ENCODE measurements at places on chromosomes 2 and 18.

DNA sequence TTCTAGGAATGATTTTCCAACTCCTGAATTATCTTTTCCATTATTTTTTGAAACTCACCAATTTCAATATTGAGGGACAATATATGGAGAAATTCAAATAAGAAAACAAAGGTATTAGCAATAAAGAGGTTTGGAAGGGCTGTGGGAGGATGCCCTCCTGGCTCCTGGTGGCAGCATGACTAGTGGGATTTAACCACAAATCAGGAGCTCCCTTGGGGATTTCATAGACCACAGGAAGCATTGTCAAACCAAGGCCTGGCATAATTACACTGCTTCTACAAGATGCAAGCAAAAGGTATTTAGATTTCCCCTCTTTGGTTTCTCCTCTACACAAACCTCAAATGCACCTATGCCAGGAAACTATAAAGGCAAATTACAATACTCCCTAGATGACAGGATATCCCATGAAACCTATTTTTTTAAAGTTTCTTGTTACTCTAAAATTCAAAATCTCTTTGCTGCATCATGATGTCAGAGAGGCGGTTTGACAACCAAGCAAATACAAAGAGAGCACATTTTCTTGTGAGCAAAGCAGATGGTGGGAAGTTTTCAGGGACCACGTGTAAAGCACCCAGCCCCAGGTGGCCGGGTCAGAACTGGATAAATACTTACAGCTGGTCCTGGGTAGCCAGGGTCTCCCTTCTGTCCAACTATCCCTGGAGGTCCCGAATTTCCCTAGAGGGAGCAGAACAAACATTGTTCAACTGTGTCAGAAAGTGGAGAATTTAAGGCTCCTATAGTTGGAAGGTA, 67.9 kb downstream of the COL6A3 start:
- DNase-seq, result no peak

- DNase-seq, result no peak
Measured at GRCh38 chr2:16617282-16618266, 48.1 kb downstream of the CYRIA start.

GRCh38 chr2:119794237-119794636, 34.5 kb downstream of the PTPN4 start:
- DNase-seq, result no peak

DNA sequence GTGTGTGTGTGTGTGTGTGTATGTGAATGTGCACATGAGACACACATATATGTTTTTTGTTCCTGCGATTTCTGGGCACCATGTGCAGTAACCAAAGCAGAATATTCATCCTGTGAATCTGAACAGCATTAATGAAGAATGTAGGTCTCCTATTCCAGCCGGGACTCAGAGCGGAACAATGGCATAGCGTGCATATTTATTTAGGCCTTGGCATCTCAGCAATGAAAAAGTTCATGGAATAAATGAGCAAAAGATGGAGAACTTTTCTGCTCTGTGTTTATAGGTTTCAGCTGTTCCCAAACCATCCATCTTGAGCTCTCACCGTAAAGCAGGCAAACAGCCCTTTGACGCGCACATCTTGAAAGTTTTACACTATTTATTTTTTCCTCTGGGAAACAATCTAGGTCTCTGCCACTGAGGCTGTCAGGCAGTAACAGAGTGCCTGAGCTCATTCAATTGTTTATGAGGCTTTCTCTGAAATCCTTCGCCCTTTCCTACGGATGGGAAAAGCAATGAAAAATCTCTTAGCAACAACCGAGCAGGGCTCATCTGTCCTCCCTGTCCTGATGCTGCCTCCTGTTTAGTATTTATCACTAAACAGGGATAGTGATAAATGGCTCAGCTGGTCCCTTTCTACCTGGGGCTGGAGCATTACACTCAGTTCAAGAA, 146.2 kb upstream of the MSH6 start:
- no peak for DNase-seq

DNA sequence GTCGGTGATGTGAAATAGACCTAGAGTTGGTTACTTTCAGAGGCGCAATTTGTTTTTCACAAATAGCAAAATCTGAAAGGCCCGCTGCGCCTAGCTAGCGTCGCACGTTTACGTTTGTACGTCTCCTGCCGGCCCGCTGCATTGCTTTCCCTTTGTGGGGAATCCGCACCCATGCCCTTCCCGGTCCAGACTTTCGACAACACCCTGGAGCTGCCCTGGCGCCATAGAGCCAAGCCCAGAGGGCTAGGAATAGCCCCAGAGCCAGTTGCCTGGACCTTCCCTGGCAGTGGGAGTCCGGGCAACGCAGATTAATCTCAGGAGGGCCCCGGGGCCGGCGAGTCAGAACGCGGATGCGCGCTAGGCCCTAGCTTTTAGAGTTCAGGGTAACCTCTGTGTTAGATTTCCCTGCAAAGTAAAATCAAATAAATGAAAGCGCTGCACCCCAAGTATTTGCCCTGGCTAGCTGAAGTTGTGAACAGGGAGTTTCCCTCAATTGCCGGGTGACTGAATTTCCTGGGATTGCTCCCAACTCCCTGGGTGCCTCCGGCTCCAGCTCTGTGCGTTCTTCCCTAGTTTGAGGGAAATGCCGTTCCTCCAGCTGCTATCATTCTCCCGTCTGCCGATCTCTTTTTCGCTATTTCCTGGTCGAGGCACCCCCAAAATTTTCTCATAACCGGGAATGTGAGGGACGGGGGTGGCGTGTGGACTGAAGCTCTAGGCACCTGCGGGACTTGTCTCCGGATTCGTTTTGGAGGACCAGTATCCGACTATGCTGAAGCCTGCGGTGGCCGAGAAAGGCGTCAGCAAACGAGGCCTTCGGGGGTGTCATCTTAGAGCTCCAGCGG, 1.2 kb upstream of the EN1 start:
- DNase-seq, result no peak

DNA sequence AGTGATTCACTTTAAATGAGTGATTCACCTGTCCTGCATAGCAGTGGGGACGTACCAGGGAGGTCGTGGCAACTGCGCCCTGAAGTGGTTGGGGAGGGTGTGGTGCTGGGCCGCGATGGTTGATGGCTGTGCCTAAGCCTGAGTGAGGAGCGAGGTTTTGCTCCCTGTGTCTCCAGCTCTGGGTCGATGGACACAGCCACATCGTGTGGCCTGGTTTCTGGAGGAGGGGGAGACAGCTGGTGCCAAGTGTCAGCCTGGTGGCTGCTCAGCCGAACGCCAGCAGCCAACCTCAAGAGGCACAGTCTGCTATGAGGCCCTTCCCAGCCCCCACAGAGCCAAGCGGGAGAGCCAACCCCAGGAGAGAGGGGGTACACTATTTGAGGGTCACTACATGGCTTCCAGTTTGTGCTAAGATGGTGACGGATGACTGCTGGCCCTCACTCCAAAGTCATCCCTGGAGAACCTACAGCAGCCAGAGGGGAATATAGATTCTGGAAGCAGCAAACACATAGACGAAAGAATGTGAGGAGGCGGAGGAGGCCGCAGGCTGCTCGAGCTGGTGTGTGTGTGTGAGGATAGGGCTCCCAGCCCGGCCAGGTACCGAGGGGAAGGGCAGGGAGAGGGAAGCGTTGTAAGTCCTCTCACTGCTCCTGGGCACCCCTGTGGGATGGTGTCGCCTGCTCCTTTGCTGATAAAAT, 58.6 kb upstream of the OTOF start:
- no peak for DNase-seq

DNA sequence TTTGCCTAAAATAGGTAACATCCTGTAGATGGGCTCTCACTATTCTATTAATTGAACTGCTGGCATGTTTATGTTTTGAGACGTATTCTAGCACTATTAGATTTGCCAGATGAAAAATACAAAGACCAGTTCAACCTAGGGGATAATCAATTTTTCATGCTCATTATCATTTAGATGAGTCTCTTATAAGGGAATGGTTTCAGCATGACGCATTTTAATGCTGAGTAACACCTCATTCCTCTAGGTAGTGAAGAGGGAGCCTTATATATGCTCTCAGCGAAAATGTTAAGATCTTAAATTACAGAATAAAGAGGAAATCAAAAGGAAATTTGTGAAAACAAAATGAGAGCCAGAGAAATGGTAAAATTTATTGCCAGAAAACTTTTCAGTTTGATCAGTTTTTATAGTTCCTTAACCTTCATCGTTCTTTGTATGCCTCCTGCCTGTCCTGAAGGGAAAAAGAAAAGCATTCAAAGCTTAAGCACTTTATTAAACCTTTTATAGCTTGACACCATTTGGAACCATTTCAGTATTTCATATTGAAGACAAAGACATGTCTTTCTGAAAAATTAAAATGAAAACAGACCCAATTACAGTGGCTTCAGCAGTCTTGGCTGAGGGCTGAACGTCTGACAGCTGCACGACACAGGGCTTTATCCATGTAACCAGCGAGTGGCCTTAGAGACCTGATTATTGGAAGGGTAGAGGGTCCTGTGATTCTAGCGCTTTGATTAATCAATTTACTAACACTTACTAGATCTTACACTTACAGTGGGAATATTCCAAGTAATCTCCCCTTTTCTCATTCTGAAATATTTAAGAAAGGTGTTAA, 112.8 kb downstream of the ADCYAP1 start:
- DNase-seq, result no peak

GRCh38 chr2:234564699-234565098, 67.8 kb upstream of the ARL4C start:
- no peak for DNase-seq

DNA sequence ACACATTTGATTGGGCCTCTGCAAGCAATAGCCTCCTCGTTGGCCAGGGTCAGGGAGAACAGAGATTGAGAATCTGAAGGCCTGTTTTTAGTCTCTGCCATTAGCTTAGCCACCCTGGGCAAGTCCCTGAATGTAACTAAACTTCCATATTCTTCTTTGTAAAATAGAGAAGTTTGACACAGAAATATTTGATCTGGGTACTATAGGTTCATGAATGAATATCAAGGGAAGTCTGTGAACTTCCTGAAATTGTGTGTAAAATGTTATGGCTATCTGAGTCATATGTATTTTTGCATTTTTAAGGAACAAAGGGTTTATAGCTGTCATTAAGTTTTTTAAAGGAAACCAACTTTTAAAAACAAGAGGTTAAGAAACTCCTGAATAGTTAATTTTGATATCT, 23.2 kb downstream of the RND3 start:
- no peak for DNase-seq

DNA sequence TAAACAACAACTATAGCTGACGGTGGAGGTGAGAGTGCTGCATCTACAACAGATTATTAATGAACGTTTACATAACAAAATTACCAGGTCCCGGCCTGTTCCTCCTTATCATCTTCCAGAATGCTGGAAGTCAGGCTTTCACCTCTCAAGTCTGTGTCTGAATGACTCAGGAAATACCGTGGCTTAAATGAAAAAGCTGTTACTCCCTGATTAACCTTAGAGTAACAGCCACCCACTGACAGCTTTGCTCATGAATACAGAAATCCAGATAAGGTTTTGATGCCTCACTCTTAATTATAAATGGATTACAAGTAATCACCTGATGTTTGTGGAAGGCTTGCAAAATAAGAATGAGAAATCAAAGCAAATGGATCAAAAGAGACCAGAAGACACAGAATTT, 885.3 kb upstream of the CELF4 start:
- DNase-seq, result no peak

GRCh38 chr18:39276764-39277163, 1711.2 kb upstream of the CELF4 start:
- no peak for DNase-seq

- no peak for DNase-seq
Measured at GRCh38 chr18:75360215-75360614, 67.3 kb downstream of the SMIM21 start.

DNA sequence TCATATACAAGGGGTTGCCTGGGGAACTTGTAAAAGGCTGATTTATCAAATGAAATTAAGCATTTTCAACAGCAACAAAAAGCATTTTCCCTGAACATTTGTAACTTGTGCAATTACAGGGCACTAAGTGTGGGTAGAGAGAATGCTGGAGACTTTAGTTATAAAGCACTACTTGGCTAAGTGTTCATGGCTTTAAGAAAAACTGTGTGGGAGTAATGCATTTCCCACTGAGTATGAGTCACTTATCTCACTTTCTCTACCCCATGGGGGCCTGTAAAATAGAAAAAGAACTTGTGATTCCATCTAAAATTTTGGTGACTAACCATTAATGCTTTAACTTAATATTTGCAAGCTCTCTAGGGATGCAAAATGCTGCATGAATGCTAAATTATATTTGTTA, 193.4 kb downstream of the CCDC102B start:
- no peak for DNase-seq

DNA sequence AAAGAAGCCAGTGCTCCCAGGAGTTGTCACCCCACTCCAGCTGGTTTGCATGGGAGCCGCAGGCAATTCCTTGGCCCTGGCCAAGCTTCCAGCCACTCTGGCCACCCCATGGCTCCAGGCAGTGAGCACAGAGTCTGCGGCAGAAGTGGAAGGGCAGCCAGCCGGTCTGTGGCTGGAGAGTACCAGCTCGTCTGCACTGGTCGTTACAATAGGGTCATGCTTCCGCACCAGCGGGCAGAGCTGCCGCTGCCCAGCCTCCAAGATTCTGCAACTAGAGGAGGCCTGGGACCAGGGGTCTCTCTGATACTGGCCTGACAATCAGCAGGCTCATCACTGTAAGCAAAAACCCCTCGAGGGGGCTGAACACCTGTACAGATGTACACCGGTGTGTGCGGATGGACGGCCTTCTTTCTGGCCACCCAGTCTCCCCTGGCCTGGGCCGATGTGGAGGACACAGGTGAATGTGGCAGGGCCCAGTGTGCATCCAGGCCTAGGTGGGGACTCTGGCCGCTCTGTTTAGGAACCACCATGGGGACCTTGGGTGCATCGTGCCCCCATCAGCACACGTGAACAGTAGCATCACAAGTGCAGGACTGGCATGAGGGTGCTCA, 51.9 kb upstream of the ODC1 start:
- DNase-seq, result no peak

DNA sequence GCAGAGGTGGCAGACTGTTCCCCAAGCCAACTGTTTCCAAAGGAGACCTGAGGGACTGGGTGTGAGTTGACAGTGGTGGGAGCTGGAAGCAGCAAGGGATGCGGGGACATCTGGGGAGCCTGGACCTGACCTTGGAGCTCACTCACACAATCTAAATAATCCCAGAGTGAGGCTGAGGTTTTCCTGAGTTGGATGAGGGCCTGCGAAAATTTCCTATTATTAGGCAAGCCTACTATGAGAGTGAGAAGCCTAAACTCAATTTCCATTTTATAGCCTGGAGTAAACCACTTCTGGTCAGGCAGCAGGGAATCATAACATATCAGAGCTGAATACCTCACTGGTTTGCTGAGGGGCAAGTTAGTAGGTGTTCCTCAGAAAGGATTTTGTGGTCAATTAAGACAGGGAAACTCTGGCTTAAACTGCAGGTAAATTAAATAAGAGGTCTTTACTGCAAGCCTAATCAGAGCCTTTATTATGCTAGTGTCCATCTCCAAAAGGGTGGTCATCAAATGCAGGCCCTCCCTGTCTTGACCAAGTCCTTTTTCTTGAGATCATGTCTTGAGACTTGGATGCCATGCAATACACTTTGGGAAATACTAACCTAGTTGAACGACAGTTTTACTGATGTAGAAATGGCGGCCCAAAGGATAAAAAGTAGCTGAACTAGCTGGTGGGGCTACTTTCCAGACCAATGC, 1.7 kb upstream of the COX5B start:
- no peak for DNase-seq

GRCh38 chr2:57461624-57462023, 585.0 kb upstream of the VRK2 start:
- DNase-seq, result no peak

GRCh38 chr2:145777297-145777696, 1257.4 kb upstream of the ZEB2 start:
- DNase-seq, result no peak

- DNase-seq, result peak; percentile 3
Measured at GRCh38 chr2:127359520-127359919, 28.3 kb downstream of the MAP3K2 start.

GRCh38 chr2:147600646-147601045, 244.2 kb upstream of the ACVR2A start:
- no peak for DNase-seq
